Activated CD8-positive, alpha-beta T cell treated with anti-CD3 and anti-CD28 coated beads, Interleukin-2, amount 10 ng/mL, durations not matched to agents 7 days and 5 days (primary cell): ENCODE measurements at places on chromosomes 3 and 15. TPM values are rescaled to one million over a fixed set of nuclear protein-coding genes. Genes with fewer than 3 reads are reported as not detected.

The VGLL3 gene
- total RNA-seq, result not detected

The NPAP1 gene
- not detected for total RNA-seq

The ALG1L2 gene
- 0.78 TPM for total RNA-seq

The BTLA gene
- 22.3 TPM for total RNA-seq

The TGM4 gene
- not detected for total RNA-seq

The MKRN2OS gene
- not detected for total RNA-seq

The ROBO2 gene
- not detected for total RNA-seq

The ECE2 gene
- not detected for total RNA-seq

The CCDC9B gene
- total RNA-seq, result 0.84 TPM

The PLA2G4D gene
- not detected for total RNA-seq

The GABRR3 gene
- total RNA-seq, result not detected

The ALDH1A2 gene
- not detected for total RNA-seq

The HYAL1 gene
- 0.16 TPM for total RNA-seq

The MOBP gene
- total RNA-seq, result not detected

The WDR73 gene
- total RNA-seq, result 22.1 TPM

The BLM gene
- 52.3 TPM for total RNA-seq

The TRNT1 gene
- total RNA-seq, result 33.6 TPM

The LRRC31 gene
- total RNA-seq, result not detected

The CHRNA7 gene
- total RNA-seq, result 0.24 TPM
